Naive B cell (primary cell): ENCODE measurements at places on chromosomes 12 and 14.

GRCh38 chr12:82300611-82301010 is 57.6 kb downstream of the CCDC59 start:
- no peak for DNase-seq

GRCh38 chr14:93055651-93056115 is 60.0 kb downstream of the ITPK1 start:
- DNase-seq, result no peak

DNA sequence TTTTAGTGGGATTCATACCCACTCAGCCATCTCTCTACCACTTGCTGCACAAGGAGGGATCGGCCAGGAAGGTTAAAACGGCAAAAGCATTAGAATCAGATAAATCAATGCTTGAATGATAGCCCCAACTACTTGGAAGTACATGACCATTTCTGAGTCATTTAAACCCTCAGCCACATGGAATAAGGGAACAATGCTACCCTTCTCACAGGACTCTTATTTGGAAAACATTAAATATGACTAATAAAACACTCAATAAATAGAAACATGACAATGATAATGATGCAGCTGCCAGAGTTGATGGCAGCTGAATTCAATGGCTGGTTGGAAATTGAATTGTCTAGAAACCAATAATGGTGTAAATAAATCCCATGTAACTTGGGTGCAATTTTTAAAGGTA is 165.4 kb downstream of the FLRT2 start:
- DNase-seq, result no peak

DNA sequence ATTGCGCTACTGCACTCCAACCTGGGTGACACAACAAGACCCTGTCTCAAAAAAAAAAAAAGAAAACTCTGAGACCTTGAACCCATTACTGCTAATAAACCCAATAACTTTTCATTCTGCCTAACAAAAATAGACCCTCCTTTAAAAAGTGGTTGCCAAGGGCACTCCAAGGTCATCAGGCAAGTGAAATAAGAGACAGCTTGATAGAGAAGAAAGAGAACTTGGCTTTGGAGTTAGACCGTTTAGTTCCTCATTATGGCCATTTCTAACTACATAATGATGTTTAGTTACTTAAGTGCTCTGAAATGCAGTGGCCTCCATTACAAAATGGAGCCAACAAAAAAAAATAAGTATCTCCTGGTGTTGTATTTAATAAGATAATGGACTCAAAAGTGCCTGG is 55.9 kb downstream of the PHLDA1 start:
- DNase-seq, result no peak

GRCh38 chr12:76259660-76260389 is 88.4 kb downstream of the BBS10 start:
- DNase-seq, result no peak

DNA sequence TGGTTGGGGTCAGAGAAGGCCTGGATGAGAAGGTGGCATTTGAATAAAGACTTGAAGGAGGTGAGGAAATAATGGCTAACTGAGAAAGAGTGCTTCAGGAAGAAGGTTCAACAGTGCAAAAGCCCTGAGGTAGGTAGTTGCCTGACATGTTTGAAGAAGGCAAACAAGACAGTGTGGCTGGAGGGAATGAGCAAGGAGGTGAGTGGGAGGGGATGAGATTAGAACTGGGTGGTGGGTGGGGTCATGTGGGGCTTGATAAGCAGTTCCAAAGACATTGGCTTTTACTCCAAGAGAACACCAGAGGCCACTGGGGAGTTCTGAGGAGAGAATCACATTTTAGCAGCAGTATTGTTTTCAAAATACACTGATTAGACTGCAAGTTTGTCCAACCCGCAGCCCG is 50.5 kb downstream of the HSPB8 start:
- no peak for DNase-seq

DNA sequence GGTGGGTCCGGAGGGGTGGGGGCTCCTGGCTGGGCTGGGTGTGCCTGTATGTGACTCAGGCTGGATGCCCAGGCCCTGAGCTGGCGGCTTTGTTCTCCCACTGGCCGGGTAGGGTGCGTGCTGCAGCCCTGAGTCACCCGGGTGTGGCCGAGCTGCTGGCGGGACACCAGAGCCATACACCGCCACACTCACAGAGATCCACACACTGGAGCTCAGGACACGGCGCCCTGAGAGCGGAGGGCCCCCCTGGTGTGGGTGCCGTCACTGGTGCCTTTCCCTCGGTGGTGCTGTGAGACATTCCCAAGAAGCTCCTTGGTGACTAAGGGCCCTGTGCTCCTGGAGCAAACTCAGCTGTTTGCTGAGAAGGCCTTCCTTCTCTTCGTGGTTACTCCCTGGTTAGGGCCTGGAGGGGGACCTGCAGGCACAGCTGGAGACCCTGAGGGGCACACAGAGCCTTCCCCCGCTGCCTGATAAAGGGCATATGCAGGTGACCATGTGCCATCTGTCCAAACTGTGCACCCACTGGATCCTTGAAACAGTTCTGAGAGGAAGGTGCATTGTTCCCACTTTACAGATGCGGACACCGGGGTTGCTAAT is 44.3 kb downstream of the KRT80 start:
- no peak for DNase-seq

DNA sequence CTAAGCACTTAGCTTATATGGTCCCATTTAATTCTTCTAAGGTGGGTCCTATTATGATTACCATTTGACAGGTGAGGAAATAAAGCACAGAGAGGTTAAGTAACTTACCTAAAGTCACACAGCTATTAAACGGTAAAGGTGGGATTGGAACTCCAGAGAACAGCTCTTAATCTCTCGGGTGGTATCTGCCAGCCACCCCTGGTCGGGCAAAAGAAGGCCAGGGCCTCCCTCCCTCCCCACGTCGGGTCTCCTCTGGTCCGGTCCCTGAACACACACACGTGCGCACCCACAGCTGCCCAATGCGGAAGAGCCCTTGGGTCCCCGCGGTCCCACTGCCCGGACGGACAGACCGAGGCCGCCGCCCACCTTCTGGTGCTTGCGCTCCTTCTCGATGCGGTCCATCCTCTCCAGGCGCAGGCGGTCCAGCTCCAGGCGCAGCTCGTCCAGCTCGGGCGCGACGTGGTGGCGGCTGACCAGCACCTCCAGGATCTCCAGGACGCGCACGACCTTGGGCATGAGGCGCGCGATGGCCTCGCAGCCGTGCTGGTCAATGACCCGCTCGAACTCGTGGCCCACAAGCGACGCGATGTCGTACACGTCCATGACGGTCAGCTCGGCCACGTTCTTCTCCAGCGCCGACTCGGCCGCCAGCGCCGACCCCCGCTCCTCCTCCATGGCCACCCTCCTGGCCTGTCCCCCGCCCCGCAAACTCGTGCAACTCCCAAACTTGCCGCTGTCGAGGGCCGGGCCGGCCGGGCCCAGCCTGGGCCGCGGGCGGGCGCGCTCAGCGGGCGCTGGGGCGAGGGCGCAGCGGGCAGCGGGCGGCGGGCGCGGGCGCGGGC is 490 bp downstream of the RILPL1 start:
- DNase-seq, result no peak

DNA sequence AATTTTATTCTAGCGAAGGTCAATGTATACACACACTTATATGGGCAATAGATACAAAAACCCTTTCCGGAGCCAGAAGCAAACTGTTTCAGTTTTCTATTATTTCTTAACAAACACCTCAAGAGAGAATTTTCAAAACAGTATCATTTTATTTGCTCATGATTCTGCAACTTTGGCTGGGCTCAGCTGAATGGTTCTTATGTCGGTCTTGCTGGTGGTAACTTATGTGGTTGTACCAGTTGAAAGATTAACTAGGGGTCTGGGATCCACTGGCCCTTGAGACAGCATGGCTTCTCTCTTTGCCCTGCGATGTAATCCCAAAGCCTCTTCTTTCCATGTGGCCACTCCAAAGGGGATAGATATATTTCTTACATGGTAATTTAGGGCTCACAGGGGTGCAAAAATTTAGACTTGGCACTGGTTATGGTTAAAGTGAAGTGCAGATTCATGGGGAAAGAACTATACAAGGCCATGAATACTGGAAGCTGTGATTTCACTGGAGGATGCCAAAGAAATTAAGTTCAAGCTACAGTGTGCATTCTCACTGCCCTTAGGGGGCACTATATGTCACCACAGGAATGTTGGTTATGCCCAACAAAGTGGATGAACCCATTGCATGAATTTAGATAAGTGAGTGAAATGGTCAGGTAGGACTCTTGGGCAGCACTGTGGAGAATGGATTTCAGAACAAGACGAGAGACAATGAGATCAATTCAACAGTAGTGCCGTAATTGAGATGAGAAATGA is 94.3 kb upstream of the NAV3 start:
- no peak for DNase-seq

DNA sequence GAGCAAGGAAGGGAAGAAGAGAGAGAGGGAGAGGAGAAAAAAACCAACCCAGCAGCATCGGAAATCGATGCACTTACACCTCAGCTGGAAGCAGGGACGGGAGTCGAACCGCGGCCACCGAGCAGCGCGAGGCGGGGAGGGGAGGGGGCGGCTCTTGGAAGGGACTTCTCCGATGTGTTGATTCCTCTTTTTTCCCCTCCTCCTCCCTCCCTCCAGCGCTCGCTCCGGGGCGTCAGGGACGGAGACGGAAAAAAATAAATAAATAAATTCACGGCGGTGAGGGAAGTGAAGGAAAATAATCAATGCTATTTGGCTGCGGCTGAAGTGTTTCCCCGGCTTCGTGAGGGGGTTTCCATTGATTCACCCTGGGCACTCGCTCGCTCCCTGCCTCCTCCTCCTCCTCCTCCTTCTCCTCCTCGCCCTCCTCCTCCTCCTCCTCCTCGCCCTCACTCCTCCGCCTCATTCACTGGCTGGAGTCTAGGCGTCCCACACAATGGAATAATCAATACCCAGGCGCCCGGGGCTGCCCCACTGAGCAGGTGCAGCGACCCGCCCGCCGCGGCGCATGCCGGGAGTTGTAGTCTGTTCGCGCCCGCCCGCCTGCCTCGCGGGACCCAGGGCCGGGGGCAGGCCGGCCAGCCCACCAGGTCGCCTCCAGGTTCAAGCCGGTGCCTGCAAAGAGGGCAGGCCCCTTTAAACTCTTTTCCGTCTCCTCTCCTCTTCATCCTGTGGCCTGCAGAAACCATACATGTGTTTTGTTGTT is at the start of gene ZFHX2:
Gene ZFHX2 (minus strand): TSS at position 500 of the 763 bp plus-strand sequence. CDS start 16,440 bp downstream, outside the sequence.
- peak; percentile 67 for DNase-seq

DNA sequence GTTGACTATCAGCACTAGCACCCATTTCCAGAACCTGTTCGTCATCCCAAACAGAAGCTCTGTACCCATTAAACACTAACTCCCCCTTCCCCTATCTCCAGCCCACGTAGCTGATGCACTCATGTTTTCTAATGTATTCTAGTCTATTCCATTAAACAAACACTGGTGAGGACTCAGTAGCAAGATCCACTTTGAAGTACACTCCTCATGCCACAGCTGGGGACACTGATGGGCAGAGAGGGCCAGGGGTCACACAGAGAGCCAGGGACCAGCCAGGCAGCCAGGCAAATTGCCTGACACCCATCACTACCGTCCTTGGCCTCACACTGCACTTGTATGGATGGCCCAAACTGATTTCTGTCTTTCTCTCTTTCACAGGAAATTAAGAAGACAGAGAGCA is 269.9 kb upstream of the DIO3 start:
- DNase-seq, result no peak

- DNase-seq, result no peak
These were observed 215.9 kb downstream of the CHST11 start for GRCh38 chr12:104672501-104673265.

- DNase-seq, result no peak
These were observed 75.9 kb upstream of the DHRS4 start for GRCh38 chr14:23877538-23878180.

GRCh38 chr12:51372021-51372420 is 19.2 kb downstream of the GALNT6 start:
- DNase-seq, result no peak

GRCh38 chr12:76055393-76055792 is 23.8 kb upstream of the PHLDA1 start:
- DNase-seq, result no peak

GRCh38 chr14:24813089-24813815 is 179.3 kb upstream of the GZMB start:
- DNase-seq, result no peak

GRCh38 chr12:39807043-39807442 is 187.4 kb upstream of the ABCD2 start:
- no peak for DNase-seq
